Effector memory CD8-positive, alpha-beta T cell (primary cell): ENCODE measurements at places on chromosomes 1 and 21.
A peak's percentile ranks its signal among the peaks of the same experiment; 100 is the strongest.

DNA sequence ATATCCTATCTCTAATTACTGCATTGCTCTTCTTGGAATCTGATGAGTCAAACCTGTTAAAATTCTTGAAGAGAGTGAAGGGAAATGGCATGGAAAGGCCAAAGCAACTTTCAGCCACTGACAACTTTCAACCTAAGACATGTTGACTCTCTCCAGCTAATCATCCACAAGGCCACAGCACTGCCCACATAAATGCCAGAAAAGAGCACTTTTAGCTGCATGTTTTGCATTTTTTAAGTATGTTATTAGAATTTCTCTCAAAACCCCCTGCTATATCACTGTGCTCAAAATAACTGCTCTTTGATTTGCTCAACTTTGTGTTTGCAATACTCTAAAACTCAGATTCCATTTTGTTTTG is 352.5 kb downstream of the ADGRL2 start:
- no peak for DNase-seq

DNA sequence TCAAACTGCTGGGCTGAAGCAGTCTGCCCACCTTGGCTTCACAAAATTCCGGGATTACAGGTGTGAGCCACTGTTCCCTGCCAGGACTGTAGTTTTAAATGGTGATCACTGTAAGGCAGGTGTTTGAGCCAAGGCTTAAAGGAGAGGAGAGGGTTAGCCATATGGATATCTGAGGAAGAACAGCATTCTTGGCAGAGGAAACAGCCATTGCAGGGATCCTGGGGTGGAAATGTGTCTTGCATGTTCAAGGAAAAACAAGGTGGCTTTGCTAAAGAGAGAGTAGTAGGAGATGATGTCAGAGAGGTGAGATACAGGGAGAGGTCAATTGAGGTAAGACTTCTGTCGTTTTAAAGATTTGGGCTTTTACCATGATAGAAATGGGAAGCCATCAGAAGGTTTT is 73.5 kb downstream of the ATF6 start:
- DNase-seq, result no peak

DNA sequence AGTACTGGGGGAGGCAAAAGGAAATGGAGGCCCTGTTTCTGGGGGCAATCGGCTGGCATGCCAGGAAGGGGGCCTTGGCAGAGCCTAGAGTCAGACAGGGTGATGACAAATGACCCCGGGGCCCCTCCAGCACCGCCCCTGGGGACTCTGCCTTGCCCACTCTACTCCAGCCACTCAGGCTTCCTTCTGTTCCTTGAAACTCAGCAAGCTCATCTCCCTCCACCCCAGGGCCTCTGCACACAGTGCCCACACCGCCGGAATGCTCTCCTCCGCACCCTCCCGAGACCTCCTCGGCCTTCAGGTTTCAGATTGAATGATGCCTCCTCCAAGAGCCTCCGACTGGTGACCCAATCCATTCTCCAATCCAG is 122.5 kb upstream of the ZBTB40 start:
- no peak for DNase-seq

DNA sequence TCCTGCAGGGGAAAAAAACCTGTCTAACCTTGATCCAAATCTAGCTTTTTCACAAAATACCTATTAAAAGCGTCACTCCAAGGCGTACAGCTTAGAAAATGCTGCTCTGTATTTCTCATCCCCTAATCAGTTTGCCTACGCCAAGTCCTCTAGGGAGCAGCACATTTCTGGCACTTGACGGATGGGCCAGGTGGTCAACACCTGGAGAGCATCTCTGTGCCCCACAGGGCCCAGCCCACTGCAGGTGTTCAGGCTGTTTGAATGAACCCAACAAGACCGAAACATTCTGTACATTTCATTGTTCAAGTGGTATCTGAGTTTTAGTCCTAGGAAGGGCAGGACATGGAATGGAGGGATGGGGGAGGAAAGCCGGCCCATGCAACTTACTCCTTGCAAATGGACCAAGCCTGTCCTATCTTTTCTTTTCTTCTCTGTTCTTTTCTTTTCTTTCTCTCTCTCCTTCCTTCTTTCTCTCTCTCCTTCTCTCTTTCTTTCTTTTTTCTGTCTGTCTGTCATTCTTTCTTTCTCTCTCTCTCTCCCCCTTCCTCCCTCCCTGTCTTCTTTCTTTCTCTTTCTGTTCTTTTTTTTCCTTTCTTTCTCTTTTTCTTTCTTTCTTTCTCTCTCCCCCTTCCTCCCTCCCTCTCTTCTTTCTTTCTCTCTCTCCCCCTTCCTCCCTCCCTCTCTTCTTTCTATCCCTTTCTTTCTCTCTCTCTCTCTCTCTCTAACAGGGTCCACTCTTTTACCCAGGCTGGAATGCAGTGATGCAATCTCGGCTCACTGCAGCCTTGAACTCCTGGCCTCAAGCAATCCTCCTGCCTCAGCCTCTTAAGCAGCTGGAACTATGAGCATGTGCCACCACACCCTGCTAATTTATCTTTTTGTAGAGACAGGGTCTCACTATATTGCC is 29.1 kb downstream of the IGFN1 start:
- no peak for DNase-seq

DNA sequence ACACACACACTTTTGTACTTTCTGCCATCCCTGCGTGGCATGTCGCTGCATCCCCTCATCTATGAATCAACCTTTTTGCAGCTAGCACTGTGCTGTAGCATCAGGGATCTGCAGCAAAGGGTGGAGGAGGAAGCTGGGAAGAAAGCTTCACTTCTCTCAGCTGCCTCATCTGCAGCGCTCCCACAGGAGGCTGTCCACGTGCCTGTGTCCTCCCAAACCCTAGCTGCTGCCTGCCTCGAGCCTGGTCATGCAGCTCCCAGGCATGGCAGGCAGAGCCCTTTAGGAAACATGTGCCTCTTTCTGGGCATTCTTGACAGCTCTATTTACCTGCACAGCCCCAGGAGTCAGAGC is 262.1 kb upstream of the SGIP1 start:
- DNase-seq, result no peak

DNA sequence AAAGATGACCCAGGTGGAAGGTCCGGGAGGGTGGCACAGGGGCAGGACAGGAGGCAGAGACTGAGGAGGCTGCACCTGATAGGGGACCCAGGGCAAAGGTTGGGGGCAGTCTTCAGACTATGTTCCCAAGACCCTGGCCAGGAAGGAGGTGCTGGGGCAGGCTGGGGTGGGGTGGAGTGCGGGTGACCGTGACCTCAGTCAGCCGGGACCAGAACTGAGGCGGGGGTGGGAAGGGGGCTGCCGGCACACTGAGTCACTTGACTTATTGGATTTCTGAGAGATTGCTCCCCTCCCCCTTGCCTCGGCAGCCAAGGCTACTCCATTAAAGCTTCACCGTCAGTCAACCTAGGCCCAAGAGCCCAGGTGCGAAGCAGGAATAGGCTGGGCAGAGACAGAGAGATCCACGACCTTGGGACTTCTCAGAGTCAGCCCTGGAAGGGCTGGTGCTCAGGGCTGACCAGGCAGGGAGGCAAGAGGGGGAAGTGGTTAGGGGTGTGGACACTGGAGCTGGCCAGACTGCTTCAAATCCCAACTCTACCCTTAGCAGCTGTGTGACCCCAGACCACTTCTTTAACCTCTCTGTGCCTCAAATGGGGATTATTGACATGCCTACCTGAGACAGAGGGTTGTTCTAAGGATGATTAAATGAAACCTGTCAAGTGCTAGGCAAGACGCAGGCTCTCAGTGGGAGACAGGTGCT is 47.9 kb upstream of the LAPTM5 start:
- no peak for DNase-seq

GRCh38 chr1:171218661-171219060 is 29.6 kb upstream of the FMO1 start:
- DNase-seq, result no peak

DNA sequence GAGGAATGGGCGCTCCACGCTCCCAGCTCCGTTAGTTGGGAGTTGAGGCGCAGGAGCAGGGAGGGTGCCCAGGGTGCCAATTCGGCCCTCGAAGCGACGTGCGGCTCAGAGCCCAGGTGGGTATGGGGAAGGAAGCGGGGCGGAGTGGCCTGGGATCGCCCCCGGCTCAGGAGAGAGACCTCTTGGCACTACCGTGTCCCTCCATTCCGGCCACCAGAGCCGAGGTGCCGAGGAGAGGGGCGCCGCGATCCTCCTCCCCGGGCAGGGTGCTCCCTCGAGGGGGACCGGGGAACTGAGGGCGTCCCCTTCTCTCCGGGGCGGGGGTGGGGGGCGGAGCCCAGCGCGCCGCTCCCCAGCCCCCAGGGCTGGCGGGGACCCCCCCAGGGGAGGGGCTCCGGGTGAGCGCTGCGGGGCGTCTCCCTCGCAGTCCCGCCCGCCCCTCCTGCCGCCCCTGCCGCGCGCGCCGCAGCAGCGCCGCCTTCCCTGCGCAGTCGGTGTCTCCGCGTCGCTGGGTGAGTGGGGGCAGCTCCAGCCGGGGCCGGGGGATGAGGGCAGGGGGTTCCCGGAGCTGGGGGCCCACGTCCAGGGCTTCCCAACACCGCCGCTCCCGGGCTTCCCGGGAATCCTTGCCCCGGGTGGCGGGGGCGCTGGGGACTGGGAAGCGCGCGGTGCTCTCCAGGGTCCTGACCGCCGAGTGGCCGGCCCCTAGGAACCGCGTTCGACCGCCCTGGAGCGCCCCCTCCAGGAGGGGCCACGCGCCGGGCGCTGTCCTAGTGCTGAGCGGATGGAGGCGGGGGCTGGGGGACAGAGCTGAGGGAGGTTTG is at the start of gene HPCA:
HPCA (plus strand) TSS at position 488 of the 824 bp plus-strand sequence. CDS start 2,408 bp downstream, outside the sequence.
- DNase-seq, result peak; percentile 42

GRCh38 chr1:111283838-111284237 is 6.8 kb upstream of the CHIA start:
- DNase-seq, result no peak

- no peak for DNase-seq
These were observed 43.5 kb downstream of the ALPL start for GRCh38 chr1:21552715-21553114.

GRCh38 chr1:214946615-214947014 is 135.9 kb upstream of the KCNK2 start:
- DNase-seq, result no peak

- no peak for DNase-seq
These were observed 38.4 kb upstream of the FOXO6 start for GRCh38 chr1:41322835-41323234.

- DNase-seq, result no peak
These were observed 100.8 kb downstream of the C1orf21 start for GRCh38 chr1:184487531-184488193.

GRCh38 chr1:14782741-14783591 is 184.5 kb downstream of the KAZN start:
- no peak for DNase-seq

DNA sequence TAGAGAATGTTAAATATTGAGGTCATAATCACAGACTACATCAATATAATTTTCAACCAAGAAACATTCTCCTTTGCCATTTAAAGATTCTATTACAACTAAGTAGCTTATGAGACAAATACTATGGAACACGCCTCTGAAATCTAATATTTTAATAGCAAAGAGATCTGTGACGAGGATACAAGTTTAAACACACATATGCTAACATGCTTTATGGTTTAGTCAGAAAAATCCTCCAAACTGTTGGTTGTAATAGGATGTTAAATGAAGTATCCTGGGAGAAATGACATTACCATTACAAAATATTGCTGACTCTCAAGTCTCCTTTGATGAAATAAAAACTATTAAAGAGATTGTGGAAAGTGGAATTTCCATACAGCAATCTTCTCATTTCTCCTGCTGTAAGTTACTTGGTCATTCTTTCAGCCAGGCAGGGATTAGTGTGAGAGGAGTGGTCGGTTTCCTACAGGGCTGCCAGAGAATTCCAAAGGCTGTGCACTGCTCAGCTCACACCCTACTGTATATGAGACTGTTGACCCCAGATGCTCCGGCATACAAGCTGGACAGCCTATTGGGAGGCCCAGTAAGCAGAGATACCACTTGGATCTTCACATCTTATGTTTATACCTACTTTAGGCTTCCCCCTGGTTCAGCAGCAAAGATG is 26.6 kb downstream of the SCYL3 start:
- DNase-seq, result no peak

- DNase-seq, result no peak
These were observed 200.7 kb upstream of the RAB4A start for GRCh38 chr1:229070168-229070567.

DNA sequence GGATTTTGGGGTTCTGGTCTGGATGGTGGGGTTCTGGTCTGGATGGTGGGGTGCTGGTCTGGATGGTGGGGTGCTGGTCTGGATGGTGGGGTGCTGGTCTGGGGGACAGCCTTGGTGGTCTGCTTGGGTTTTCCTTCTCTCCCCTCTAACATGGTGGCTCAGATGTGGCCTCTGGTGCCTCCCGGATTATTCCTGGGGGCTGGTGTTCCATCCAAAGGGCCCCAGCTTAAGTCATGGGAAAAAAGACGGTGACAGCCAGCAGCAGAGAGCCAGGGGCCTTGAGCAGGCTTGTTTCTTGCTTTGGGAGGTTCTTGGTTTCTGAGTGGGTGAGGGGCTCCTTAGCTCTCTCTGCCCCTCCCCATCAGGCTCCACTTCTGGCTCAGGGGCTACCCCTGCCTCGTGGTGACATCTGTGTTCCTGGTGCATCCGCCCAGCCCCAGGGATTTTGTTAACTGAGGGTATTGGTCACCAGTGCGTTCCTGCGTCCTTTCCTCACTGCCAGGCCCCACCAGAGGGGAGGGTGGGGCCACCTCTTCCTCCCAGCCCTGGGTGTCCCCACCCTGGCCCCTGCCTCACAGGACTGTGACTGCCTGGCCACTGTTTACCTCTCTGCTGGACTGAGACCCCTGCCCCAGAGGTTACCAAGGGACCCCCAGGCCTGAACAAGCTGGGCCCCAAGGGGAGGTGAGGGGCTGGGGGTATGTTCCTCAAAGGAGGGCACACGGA is 43.2 kb upstream of the ACTRT2 start:
- no peak for DNase-seq

GRCh38 chr1:223242971-223243370 is 99.9 kb upstream of the TLR5 start:
- no peak for DNase-seq

- peak; percentile 24 for DNase-seq
These were observed 19.8 kb upstream of the HSPG2 start for GRCh38 chr1:21956720-21957552.
